ENCODE measurements at places on chromosomes 6 and 20.

GRCh38 chr6:34888874-34889555, at the start of gene ANKS1A:
Gene ANKS1A (plus strand): TSS chr6:34889255. CDS start chr6:34889403, 148 bp downstream.
- peak; percentile 30 for DNase-seq

DNA sequence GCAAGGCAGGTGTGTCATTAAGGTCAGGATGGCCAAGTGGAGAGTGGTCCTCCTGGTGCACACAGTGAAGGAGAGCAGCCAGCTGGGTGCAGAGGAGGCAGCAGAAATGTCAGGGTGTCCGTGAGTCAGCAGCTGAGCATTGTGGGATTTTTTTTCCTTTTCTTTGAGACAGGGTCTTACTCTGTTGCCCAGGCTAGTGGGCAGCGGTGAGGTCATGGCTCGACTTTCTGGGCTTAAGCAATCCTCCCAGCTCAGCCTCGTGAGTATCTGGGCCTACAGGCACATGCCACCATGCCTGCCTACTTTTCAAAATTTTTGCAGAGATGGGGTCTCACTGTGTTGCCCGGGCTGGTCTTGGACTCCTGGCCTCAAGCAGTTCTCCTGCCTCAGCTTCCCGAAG, 16.0 kb downstream of the ARID1B start:
- DNase-seq, result no peak

DNA sequence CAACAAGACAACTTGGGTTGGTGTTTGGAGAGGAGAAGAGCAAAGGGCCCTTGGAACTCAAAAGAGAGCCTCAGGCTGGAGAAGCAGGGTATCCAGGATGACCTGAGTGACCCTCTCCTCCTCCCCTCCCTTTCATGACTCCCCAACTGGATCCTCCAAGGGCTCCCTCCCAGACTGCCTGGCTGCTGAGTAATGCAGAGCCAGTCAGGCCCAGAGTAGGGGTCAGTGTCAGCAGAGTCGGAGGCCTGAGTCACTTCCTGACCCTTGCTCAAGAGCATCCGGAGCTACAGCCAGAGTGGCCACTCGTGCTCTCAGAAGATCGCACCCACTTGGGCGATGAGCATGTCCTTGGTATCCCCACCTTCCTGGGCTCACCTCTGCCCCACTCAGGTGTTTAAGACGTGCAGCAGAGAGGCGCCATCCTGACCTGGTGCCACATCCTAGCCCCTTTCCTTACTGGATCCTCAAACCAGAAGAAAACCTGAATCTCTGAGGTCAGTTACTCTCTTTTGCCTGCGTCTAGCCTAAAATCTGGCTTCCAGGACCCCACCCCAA, 2.8 kb upstream of the MAPK13 start:
- peak; percentile 97 for DNase-seq

DNA sequence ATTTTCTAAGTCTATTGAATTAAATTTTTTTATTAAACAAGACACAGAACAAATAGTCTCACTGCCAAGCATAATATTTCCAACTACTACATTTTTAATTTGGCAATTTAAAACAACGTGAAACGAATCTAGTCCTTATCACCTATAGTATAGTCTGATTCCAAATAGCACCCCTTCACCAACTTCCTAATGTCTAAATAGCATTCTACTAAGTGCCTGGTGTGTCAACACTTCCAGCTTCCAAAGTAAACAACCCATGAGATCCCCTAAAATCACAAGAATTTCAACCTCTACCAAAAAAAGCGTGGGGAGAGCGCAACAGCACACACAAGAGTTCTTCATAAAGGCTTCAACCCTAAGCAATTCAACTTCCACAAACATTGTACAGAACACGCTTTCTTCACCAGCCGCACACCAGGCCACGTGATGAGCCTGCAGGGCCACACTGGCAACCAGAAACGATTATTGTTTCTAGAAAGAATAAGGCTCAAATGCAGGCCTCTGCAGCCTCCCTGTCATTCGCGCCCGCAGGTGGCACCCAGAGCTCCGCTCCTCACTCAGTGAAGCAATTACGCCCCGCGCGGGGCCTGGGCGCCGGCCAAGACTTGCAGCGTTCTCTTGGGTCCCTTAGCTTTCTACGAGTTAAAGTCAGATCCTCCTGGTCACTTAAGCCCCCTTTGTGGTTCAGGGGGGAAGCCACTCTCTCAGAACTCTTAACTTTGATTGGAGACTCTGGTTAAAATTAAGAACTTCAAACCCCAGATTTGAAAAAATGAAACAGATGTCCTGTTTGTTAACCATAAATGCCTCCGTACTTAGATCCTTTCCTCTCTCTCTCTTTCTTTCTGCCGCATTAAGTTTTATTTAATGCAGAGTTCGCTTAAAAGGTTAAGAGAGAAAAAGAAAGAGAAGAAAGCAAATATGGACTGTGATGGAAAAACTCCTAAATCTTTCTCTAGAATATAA, 18.3 kb downstream of the SIM1 start:
- no peak for DNase-seq

DNA sequence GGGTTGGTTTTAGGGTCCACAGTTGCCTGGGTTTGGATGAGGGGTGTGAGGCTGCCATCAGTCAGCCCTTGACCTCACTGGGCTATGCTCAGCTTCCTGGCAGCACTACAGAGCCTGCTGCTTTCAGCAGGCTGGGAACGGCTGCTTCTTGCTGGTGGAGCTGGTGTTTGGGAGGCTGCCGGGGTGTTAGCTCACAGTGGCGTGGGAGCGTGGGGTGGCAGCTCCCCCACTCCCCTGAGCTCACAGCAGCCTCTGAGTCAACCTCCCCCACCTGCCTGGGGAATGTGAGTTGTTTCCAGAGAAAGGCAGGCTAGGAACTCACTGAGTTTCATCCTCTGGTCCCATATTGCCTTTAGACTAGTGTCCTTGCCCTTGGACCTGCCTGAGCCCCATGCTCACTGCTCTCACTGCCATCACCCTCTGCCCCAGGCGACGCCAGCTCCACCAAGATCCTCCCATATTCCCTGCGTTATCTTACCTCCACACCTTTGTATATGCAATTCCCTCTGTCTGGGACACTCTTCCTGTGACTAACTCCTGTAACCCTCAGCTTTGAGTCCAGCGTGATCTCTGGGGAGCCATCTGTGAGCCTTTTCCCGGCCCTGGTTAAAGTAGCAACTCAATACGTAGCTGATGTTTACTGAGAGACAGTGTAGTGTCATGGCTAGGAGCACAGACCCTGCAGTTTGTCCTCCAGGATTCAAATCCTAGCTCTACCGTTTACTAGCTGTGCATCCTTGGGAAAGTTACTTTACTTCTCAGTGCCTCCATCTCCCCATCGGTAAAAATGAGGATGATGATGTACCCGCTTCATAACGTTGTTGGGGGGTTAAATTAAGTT, 34.8 kb downstream of the PPP1R16B start:
- no peak for DNase-seq

GRCh38 chr6:45630314-45630713, 252.6 kb upstream of the SUPT3H start:
- no peak for DNase-seq
